ENCODE measurements at places on chromosomes 3 and 15.

DNA sequence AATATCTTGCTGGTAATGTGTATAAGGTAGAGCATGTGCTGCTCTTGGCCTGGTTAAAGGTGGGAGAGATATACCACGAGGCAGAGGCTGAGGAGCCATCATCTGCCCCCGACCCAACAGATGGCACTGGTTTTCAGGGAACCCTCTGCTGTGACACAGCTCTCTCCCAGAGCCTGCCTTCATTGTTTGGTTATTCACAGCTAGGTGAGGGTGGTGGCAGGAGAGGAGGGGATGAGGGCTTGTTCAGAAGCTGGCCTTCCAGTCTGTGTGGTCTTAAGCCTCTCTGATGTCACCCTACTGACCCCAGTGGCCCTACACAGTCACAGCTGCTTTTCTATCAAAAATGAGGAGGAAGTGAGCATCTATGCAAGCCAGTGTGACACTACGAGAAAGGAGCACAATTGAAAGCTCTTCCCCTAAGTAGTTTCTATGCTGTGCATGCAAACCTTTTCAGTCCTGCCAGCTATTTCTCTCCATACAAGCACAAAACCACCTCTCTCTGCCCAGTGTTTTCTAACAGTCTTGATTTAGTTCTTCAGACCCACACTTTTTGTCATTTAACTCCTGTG, 258.4 kb upstream of the AGTR1 start:
- DNase-seq, result no peak

DNA sequence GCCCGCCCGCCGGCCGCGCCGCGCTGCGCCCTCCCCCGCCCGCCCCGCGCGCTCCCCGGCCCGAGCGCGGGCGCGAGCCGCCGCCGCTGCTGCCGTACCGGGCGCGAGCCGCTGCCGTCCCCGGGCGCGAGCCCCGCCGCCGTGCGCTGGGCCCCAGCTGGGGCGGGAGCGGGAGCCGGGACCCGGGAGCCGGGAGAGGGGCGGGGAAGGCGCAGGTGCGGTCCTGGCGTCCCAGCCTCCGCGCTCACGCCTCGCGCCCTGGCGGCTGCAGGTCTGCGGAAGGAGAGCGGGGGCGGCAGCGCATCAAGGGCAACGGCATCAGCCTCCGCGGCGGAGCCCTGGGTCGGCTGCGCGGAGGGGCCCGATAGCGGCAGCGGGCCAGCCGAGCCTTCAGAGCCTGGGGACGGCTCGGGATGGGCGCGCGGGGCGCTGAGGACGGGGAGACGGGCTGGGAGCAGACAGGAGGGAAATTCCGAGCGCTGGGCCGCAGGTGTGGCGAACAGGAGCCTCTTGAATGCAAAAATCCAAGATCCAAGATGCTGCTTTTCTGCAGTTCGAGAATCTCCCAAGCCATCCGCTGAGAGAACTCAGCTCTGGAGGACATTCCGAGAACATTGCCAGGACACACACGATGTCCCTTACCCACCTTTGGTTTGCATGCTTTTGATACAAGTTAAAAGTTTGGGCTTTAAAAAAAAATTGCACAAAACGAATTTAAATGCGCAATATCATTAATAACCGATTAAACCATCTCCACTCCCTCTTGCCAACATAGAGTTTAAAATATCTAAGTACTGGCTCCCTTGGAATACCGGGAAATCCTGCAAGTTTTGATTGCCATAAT, 251.1 kb downstream of the TJP1 start:
- no peak for DNase-seq

GRCh38 chr15:82767163-82767829, 38.6 kb downstream of the FSD2 start:
- no peak for DNase-seq

GRCh38 chr3:24522146-24522579, 27.5 kb upstream of the THRB start:
- no peak for DNase-seq

DNA sequence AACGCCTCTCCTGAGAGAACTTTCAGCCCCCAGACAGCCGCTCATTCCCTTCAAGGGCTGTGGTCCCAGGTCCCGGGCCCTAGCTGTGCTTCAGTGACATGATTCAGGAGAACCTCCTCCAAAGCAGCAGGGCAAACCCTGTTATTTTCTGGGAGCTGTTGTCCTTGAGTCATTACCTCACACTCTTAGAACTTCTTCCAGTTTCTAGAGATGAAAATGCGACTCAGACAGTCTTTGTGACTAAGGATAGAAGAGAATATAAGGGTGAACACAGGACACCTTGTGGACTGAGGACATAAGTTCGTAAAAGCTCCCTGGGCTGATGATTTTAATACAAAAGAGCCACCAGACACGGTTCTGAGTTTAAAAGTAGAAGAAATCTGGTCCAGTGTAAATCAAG, 203.8 kb downstream of the RORA start:
- DNase-seq, result no peak

DNA sequence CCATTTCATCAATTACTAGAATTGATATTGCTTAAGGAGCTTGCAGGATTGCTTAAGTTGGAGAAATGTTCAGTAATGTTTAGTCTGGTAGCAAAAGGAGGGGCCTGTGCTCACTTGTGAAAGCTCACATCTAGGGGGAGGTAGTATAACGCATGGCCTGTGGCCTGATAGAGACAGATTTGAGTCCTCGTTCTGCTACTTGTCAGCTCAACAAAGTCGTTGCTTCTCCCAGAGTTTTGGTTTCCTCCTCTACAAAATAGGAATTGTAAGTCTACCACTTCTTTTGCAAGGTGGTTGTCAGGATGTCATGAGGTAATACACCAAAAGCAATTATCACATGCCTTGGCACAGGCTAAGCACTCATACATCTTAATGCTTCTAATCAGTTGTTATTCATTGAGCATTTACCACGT, 1.3 kb downstream of the ST3GAL6 start:
- no peak for DNase-seq

DNA sequence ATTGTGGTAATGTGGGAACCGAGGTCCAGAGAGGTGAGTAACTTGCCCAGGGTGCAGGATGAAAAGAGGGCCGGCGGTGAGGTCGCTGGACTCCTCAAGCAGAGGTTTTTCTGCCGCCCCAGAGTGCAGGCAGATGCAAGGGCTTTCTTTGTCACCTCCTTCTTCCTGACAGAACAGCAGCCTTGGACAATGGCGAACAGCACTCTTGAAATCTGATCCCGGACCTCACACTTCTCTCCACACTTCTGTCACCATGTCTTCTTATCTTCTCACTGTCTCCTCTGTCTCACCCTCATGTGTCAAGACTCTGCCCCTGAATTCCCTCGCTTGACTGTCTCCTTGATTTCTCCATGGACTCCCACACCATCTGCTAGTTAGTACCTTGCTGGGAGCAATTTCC, 15.4 kb upstream of the VPS8 start:
- DNase-seq, result no peak

DNA sequence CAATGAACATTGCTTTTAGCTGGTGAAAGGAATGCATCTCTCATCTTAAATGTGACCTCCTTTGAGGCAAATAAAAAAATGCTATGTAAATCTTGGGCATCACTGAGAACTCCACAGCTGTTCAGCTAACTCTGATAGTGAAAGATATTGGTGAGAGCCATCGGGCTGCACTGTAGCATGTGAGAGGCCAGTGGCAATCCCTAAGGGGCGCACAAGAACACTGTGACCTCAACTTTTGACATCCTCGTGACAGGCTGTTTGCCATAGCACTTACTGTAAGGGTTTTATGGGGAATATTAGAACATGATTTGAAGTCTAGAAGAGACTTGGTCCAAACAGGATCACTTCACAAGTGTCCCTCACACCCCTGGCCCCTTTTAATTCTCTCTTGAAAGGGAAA, 697.9 kb downstream of the MCTP2 start:
- no peak for DNase-seq

- DNase-seq, result no peak
These were observed 467.9 kb downstream of the SOX2 start for GRCh38 chr3:182179631-182180030.

- DNase-seq, result peak; percentile 38
These were observed 81.8 kb downstream of the WWTR1 start for GRCh38 chr3:149575961-149576564.

DNA sequence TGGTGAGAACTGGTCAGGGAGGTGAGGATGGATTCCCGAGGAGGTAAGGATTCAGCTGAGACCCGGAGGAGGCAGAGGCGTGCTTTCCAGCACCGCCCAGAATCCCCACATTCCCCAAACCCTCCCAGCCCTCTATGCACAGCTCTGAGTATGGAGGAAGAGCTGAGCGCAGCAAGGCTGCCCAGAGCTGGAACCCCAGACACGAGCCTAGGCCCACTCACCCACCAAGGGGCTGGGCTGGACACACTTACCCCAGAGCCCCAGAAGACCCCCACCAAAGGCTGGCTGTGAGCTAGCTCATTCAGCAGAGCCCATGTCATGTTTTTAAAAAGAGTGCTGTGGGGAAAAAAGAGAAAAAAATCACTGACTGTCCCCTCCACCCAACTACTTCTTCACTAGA, 271.5 kb downstream of the XXYLT1 start:
- no peak for DNase-seq

GRCh38 chr3:159829539-159830227, 159.0 kb upstream of the IL12A start:
- DNase-seq, result peak; percentile 53

- DNase-seq, result no peak
These were observed 266.3 kb downstream of the CHL1 start for GRCh38 chr3:462851-463250.

DNA sequence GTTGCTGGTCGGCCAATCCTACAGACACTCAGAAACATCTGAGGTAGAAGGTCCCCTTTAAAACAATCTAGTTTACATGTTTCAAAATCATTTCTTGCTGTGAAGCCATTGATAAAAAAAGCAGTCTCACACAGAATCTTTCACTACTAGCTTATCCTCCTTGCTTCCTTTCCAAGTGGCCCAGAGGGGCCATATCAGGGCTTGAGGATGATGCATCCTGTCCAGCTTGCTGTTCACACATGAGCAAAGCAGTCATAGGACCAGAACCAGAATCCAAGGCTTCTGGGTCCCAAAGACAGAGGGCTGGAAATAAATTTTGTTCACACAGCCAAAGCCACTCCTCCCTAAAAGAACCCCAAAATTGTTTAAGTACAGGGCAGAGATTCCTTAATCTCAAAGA, 9.2 kb upstream of the LYZL4 start:
- no peak for DNase-seq

- no peak for DNase-seq
These were observed 33.1 kb upstream of the COL6A5 start for GRCh38 chr3:130312374-130312773.

- no peak for DNase-seq
These were observed 42.1 kb downstream of the VGLL3 start for GRCh38 chr3:86948822-86949221.

- no peak for DNase-seq
These were observed 34.0 kb upstream of the CCDC174 start for GRCh38 chr3:14617508-14618023.

DNA sequence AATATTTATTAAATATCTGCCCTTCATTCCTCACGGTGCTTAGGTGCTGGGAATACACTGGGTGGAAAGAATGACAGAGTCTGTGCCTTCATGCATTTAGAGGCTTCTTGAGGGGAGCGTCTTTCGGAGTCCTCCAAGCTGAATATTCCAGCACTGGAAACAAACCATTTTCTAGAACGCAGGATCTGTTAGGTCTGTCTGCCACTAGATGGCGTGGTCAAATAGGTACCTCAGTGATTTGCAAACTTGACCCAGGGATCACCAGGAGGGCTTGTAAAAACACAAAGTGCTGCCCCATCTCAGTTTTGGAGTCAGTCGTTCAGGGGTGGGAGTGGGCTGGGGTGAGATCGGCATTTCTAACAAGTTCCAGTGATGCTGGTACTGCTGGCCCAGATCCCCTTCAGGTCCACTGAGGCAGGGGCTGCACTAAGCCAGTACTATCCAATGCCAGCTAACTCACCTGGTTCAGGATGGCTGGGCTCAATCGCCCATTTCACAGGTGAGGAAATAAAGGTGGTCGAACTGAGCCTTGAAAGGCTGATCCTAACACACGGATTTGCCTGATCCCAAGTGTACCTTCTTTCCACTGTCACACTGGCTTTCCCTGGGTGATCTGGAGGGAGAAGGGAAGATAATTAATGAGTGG, 14.8 kb downstream of the ARNT2 start:
- no peak for DNase-seq
